ENCODE measurements at places on chromosomes 5 and 9. TPM values are rescaled to one million over a fixed set of nuclear protein-coding genes. Genes with fewer than 3 reads are reported as not detected.

TAF11L10 gene
- not detected for total RNA-seq

- no peaks in the 10 kb centered on the region for H3K36me3 ChIP-seq
- no peak overlapping the region for H3K4me3 ChIP-seq
- DNase-seq, result no peak
- no peaks in the 10 kb centered on the region for H3K27me3 ChIP-seq
- no peaks in the 10 kb centered on the region for H3K4me1 ChIP-seq
Measured at GRCh38 chr5:40206030-40206429, 473.7 kb upstream of the PTGER4 start.

SLC46A2 gene
- not detected for total RNA-seq

PDCD1LG2 gene
- total RNA-seq, result 0.17 TPM

ADGRV1 gene
- 1.2 TPM for total RNA-seq

DNA sequence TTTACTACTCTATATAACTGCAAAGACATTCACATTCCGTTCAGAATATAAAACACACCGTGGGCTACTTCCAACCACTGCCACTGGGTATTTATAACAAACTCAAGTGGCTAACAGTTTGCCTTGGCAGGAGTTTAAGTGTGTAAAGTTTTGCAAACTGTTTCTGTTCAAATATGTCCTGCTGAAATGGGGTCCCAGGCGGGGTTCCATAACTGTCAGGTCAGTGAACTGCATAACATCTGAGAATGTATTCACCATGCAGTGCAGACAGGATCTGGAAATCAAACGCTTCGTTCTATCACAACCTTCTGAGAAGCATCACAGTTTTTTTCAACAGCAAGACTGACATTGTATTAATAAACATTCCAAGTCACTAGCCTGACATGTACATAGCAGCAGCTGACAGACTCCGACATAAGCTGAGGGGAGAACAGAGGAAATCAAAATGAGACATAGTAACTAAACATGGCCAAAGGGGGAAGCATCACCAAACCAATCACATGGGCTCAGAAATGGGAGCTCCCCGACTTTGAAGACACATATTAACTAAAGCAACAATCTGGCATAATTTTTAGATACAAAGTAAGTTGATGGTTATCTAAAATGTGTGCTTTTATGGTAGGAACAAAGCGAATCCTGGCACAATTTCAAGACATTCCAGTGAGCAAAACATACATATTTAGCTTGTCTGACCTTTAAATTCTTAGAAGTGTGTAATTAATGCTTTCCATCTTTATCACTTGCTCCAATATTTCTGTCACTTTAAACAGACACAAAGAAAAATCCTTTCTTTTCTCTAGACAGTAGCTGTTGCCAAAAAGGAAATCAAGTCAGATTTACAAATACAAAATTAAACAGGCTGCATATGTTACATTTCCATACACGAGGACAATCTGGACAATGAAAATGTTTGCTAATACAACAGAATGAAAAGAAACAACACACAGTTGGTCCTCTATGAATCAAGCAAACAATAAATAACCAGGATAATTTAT lies 156.8 kb downstream of the MAPKAP1 start:
- no peaks in the 10 kb centered on the region for H3K27me3 ChIP-seq
- no peak overlapping the region for H3K27ac ChIP-seq
- no peak overlapping the region for H3K4me3 ChIP-seq
- peaks cover 19% of the 10 kb centered on the region for H3K36me3 ChIP-seq
- no peak for DNase-seq

- no peak for DNase-seq
- H3K27me3 ChIP-seq, result no peaks in the 10 kb centered on the region
- no peaks in the 10 kb centered on the region for H3K36me3 ChIP-seq
- no peak overlapping the region for H3K27ac ChIP-seq
- no peak overlapping the region for H3K4me3 ChIP-seq
- no peaks in the 10 kb centered on the region for H3K4me1 ChIP-seq
Measured at GRCh38 chr5:168064933-168065622, 226.4 kb upstream of the WWC1 start.

All from CD4-positive, alpha-beta T cell (primary cell).